ENCODE measurements at places on chromosomes 6 and 20. TPM values are rescaled to one million over a fixed set of nuclear protein-coding genes. Genes with fewer than 3 reads are reported as not detected.

Gene LCA5
- total RNA-seq = 5.7 TPM

Gene EDN1
- total RNA-seq = 6.5 TPM

- no peak for DNase-seq
Measured at GRCh38 chr20:18005170-18005989, 36.6 kb downstream of the MGME1 start.

GRCh38 chr6:43758617-43759050 is 11.4 kb upstream of the VEGFA start:
- no peak for DNase-seq

Gene ZC3H12D
- total RNA-seq = 1.6 TPM

Gene NR2E1
- total RNA-seq = not detected

GRCh38 chr6:36621371-36621855 is 27.3 kb downstream of the SRSF3 start:
- no peak for DNase-seq

GRCh38 chr6:153485072-153485471 is 354.0 kb upstream of the RGS17 start:
- DNase-seq = no peak

GRCh38 chr6:149273318-149273717 is 44.2 kb upstream of the TAB2 start:
- DNase-seq = no peak

DNA sequence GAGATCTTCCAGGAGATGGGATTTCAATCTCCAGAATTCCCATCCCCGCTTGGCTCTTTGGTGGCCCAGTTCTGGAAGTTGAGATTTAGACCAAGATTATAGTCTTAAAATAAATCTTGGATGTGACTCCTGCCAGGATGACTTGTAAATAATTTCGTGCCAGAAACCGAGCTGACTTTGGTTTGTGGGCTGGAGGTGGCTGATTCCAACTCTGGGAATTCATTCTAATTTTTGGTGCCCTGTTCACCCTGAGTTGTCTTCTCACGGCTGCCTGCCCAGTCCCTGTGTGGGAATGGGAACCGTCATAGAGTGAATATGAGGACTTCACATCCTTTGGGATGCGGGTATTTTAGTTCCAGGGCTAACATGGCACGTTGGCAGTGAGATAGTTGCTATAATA is 64.8 kb downstream of the JARID2 start:
- DNase-seq = no peak

- peak; percentile 34 for DNase-seq
Measured at GRCh38 chr6:112337209-112337638, 9.9 kb upstream of the RFPL4B start.

- no peak for DNase-seq
Measured at GRCh38 chr6:152630832-152631231, 6.3 kb downstream of the SYNE1 start.

Gene IRAK1BP1
- 7.5 TPM for total RNA-seq

DNA sequence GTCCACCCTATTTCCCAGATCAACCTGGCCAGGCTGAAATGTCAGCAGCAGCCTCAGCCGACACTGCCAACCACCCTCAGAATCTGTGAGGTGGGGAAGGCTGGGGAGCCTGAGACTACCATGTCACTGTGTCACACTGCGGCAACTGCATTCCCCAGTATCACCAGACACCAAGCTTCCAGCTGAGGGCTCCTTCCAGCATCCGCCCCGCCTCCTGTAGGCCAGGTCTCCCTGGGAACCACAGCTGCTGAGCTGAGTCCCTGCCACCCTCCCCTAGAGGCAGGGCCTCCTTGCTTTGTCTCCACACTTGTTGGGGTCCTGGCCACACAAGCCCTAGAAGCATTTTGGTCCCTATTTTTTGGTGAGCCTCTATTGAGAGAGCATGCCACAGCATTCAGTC is 115.7 kb downstream of the UNC5CL start:
- no peak for DNase-seq

Gene ID4
- total RNA-seq = 7.0 TPM

Gene MYH7B
- 1.4 TPM for total RNA-seq

Gene TENT5A
- 26.6 TPM for total RNA-seq
